Myocyte (in vitro differentiated cells): ENCODE measurements at places on chromosomes 4 and X. TPM values are rescaled to one million over a fixed set of nuclear protein-coding genes. Genes with fewer than 3 reads are reported as not detected.

DNA sequence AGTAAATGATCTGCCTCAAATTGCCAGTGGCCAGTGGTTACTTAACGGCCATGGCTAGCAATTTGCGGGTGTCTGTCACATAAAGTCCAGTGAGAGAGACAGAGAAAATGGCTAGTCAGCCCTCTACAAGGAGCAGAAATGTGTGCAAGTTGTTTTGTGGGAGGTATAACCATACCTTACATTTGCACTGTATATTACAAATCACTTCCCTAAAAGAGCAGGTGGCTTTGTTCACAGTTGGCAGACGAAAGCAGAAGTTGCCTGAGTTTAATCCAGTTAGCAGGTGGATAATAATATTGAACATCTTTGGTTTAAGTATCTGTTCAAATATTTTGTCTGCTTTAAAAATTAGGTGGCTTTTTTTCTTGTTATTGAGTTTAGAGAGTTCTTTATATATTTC lies 15.6 kb downstream of the SRPX start:
- no peak for DNase-seq

DNA sequence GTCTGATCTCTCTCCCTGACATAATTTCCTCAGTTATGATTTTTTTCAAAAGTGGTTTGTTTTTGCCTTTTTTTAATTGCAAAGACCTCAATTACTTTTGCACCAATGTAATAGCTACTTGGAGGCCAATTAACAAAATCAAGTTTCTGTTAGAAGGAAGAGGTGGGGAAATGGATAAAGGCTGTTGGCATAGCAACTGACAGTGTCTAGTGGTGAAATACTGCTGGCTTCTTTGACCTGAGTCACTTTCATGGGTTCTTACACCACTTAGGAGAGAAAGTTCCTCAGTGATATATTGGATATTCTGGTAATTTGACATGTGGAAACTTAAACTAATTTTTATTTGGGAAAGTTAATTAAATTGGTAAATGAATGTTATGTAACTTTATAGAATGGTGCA lies 26.5 kb upstream of the ATP8A1 start:
- DNase-seq, result no peak

Gene AMTN
- total RNA-seq, result not detected in 2 replicates

DNA sequence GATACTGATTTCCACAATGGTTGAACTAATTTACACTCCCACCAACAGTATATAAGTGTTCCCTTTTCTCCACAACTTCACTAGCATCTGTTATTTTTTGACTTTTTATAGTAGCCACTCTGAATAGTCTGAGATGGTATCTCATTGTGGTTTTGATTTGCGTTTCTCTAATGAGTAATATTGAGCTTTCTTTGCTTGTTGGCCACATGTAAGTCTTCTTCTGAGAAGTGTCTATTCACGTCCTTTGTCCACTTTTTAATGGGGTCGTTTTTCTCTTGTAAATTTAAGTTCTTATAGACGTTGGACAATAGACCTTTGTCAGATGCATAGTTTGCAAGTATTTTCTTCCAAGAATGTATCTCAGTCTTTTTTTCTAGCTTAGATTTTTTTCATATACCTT lies 10.0 kb downstream of the FBXW7 start:
- no peak for DNase-seq

Gene HTN1
- not detected in 2 replicates for total RNA-seq

Gene ZCCHC4
- 12.3 and 14.0 TPM in 2 replicates for total RNA-seq

DNA sequence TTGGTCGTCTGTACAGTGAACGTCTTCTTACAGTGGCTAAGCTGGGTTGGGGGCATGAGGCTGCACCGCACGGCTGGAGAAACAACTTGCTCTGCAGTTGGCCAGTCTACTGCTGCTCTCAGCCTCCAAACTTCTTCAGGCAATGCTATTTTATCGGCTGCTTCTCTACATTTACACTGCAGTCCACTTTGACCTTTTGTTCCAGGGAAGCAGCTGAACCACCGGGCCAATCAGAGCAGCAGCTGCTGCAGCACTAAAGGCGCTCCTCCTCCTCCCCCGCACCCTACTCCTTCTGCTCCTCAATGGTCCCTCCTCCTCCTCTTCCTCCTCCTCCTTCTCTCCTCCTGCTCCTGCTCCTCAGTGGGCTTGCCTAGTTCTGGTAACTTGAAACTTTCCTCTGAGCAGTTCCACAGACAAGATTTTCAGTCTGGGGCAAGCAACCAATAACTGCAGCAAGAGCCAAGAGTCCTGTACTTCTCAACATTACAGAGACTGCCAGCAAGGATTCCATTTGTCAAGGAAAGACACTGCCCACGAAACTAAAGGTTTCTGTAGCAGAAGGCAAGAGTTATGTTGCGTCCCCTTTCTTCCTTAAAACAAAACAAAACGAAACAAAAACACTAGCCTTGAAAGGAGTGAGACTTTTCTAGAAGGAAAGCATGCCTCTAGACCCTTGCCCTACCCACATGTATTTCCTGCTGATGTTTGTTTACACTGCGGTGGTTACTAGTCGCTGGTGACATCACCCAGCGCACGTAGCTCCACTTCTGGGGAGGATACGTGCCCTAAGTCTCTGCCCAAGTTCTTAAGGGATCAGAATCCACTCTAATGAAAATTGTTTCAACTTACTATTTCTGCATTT lies 125.7 kb upstream of the NAP1L5 start:
- DNase-seq, result peak; percentile 90

Gene OTC
- total RNA-seq, result not detected in 2 replicates

Gene CTAG1B
- total RNA-seq, result not detected in 2 replicates

GRCh38 chrX:101803451-101803850 lies 128.4 kb downstream of the ZMAT1 start:
- DNase-seq, result peak; percentile 21

- DNase-seq, result peak; percentile 26
Measured at GRCh38 chr4:56739066-56739777, 58.1 kb upstream of the HOPX start.

GRCh38 chr4:138413273-138413672 lies 171.1 kb upstream of the SLC7A11 start:
- DNase-seq, result no peak

Gene TGIF2LX
- total RNA-seq, result not detected in 2 replicates

Gene GPC3
- not detected in 2 replicates for total RNA-seq

DNA sequence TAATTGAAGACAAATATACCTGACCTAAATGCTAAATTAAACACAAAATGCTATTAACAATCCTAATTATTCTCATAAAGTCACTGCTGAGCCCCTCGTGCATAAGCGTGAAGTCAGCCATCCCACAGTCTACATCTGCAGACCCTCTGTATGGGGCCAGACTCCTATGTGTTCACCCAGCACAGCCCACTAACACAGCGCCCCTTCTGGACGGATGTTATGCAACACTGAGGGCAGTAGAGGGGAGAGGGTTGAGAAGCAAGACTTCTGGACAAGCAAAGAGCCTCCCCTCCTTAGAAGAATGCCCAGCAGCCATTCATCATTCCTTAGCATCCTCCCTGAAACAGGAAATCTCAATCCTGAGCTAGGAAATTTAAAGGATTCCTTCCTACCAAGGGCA lies 7.9 kb downstream of the TRPC3 start:
- DNase-seq, result no peak

DNA sequence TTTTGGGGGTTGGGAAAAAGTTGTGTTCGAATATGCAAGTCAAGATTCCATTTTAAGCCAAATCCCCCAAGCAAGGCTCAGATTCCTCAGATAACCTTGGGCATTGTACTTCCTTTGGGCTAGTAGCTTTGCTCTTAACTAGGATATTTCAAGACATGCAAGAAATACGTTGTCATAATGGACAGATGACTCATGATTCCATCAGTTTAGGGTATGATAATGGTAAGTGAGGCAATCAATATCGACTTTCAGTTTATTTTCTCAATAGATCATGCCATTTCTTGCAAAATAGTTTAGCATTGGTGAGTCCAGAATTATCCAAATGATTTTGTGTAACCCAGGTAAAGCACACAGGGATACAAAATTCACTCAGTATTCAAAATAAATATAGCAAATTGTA lies 25.4 kb downstream of the CFAP299 start:
- DNase-seq, result no peak

Gene SHOX
- total RNA-seq, result not detected in 2 replicates

DNA sequence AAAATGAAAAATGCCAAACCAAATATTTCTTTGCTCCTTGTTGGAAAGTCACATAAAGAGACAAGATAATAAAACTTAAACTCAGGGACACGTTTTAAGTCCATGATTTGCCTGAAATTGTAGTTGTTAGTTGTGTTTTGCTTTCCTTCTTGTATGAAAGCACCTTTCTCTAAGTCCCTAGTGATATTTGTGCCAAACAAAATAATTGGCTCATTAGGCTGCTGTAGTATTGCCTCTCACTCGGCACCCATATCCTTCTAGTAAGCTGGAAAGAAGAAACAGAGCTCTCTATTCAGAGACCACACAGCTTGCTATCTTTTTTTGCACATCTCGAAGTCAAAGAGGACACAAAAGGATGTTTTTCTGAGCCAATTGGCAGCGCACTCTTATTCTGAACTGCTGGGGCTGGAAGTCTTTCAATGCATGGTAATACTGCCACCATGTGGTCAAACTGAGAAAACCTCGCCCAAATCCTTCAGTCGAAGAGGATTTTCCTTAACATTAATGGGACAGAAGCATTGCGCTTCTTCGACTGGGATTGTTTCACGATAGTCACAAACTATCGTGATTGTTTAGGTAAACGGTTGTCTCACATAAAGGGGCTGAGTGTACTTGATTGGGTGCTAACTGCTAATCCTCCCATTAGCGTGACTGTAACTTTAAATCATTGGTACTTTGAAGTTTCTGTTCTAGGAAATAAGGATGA lies 571.9 kb upstream of the LCORL start:
- peak; percentile 79 for DNase-seq

GRCh38 chr4:163922302-163922701 lies 427.8 kb downstream of the TMA16 start:
- DNase-seq, result no peak

Gene STX18
- 24.3 and 29.4 TPM in 2 replicates for total RNA-seq

GRCh38 chrX:109735202-109735744 lies 2.2 kb upstream of the ACSL4 start:
- DNase-seq, result no peak

GRCh38 chr4:123747016-123747415 lies 350.4 kb downstream of the SPRY1 start:
- no peak for DNase-seq

DNA sequence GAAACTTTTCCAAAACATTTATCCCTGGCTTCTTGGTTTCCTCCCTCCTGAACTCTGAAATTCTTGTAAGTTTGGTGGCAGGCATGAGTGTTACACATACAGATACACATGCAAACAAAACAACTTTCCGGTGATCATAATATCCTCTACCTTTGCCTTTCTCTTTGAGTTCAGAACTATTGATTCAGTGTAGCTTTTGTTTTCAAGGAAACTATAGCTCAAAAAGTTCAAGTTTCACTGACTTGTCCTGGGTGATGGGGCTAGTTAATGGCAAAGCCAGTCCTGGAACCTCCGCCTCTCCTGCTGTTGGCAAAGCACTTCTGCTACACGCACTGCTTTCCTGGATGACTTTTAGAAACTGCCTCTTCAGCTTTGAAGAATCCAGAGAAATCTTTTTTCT lies 177.3 kb upstream of the FAT1 start:
- no peak for DNase-seq

DNA sequence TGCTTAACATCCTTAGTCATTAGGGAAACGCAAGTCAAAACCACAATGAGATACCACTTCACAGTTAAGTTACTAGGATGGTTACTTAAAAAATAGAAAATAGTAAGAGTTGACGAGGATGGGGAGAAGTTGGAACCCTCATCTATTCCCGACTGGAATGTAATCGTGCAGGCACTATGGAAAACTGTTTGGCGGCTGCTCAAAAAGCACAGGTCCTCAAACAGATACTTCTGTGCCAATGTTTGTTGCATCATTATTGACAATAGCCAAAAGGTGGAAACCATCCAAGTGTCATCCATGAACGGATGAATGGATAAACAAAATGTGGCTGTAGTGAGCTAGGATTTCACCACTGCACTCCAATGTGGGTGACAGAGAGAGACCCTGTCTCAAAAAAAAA lies 11.7 kb downstream of the CTAG1B start:
- no peak for DNase-seq

Gene CNGA1
- total RNA-seq, result 3.5 TPM in 1 of 2 replicates, not detected in the other

DNA sequence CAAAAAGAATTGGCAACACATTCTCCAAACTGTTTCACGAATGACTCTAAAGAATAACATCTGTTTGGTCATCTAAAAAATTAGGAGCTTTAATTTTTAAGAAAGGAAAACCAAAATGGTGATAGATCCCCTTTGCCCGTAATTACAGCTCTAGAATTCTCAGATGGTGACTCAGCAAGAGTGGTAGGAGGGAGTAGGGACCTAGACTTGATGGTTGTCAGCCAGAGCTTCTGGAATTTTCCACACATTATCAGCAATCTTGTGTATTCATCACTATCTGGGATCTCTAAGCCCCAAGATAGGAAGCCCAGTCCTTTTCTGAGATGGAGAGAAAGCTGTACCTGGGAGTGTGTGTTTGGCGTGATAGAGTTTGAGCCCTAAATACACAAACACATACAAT lies 103.9 kb upstream of the RAB40AL start:
- no peak for DNase-seq

Gene AIFM1
- total RNA-seq, result 22.7 and 23.5 TPM in 2 replicates

DNA sequence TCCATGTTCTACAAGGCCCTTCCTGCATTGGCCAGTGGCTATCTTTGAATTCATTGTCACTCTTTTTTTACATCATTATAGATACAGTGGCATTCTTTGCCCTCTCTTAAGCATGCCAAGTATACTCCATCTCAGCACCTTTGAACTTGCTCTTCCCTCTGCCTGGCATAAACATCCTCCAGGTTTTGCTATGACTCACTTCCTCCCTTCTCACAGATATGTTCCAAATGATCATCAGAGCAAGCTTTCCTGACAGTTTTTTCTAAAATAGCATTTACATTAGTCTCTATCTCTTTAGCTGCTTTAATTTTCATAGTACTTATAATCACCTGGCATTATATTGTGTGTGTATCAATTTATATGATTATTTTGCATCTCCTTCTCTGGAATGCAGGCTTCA lies 553.3 kb upstream of the MAGEB2 start:
- peak; percentile 6 for DNase-seq

DNA sequence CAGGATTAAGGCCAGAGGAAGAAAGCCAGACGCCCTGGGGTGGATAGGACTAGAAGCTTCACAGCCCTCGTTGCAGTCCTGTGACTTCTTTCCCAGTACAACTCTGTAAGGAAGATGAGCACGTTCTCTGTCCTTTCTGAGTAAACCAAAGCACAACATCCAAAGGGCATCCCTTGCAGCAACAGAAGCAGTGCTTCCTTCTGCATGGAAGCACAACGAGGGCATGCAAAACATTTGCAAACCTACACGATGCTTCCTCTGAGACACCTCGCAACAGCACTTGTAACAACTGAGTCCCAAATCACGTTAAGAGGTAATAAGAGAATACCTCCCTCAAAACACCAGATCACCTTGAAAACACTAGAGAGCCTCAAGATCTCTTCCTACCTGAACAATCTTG lies 335.7 kb upstream of the RASGEF1B start:
- no peak for DNase-seq

Gene NEXMIF
- under 0.01 TPM in 1 of 2 replicates, not detected in the other for total RNA-seq

DNA sequence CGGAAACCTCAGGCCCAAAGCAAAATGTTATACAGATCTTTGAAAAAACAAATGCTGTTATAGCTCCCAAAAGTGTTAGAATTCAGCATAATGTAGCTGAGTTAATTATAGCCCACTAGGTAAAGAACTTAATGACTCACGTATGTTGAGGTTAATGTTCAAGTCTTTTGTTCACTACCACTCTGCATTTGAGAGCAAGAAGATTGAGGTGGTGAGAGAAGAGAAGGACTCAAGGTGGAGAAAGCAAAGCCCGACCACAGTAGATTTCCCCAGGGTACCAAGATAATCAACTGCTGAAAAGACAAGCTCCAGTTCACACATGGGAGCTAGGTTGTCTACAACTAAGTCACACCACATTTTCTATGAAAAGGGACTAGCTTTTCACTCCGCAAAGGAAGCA lies 480.2 kb downstream of the DTHD1 start:
- DNase-seq, result no peak

- no peak for DNase-seq
Measured at GRCh38 chr4:78809295-78809694, 33.1 kb downstream of the BMP2K start.
